ENCODE measurements at places on chromosomes 3 and 15.

DNA sequence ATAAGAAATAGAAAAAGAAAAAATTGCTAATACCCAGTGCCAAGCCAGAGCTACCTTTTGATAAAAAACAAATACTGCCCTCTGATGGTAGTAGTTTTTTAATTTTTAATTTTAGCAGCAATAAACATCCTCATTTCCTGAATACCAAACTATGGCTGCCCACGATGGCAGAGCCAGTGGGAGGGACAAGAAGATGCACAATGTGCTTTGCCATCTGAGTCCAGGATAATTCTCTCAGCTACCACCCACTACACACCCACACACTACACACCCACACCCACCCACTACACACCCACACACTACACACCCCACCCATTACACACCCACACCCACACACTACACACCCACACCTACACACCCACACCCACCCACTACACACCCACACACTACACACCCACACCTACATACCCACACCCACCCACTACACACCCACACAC lies 17.8 kb downstream of the CEP19 start:
- DNase-seq: no peak

DNA sequence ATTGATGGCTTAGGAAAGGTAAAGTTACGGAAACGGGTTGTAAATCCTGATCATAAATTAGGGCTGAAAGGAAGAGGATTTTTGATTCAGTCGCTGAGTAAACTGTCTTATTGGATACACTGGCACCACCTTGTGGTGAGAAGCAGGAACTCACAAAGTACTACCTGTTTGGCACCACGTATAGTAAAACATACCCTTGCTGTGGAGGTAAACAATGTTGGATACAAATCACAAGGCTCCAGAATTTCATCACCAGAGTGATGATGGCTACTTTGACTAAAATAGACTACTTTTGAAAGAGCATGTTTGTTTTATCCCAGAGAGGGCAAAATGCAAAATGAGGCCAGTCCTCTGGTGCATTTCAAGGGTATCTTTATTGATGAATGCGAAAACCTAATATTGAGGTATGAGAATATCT lies 216.9 kb downstream of the IGSF11 start:
- peak; percentile 12 for DNase-seq

DNA sequence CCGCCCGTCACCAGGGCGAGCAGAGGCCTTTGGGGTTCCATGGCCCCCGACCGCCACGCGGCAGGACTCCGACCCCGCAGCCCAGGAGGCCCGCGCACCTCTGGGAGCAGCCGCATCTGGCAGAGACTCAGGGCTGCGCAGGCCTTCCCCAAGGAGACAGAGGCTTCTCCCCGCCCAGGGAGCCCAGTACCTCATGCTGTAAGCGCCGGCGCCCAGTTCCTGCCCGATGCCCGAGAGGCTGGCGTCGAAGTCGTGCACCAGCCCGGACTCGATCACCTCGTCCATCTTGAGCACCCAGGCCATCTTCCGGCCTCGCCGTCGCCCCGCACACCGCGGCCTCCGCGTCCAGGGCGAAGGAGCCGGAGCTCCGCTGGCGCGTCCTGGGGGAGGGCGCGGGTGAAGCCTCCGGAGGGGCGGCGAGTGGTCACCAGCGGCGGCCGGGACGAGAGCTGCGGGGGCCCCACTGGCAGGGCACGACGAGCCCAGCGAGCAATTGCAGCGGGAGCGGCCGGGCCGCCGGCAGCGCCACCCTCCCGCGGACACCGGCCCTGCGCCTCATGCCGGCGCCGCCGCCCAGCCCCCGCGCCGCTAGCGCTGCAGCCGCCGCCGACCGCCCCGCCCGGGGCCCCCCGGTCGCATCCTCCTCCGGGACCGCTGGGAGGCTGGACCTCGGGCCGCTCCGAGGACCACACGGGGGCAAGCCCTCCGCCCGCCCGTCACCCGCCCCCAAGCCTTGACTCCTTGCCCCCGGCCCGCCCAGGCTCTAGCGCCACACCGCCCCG lies 468 bp downstream of the UBP1 start:
- peak; percentile 10 for DNase-seq

- no peak for DNase-seq
Observed at GRCh38 chr15:34729056-34729455, 25.7 kb downstream of the GJD2 start.

DNA sequence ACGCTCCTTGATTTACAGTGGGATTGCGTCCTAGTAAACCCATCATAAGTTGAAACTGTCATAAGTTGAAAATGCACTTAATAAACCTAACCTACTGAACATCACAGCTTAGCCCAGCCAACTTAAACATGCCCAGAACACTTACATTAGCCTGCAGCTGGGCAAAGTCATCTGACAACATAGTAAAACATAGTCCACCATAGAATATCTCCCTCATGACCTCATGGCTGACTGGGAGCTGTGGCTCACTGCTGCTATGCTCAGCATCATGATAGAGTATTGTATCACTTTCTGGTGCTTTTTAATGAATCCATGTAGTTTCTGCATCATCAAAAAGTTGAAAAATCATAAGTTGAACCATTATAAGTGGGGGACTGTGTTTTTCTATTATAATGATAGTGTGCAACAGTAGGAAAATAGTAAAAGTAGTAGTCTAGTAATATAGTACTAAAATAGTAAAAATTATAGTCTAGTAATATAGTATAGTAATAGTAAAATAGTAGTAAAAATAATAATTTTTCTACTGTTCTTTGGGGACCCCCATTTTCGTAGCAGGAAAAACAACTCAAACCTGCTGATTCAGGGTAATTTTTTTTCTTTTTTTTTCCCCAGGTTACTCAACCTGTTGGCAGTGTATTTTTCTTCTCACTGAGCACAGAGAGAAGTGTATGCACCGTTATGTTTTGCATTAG lies 233.5 kb downstream of the MYRIP start:
- no peak for DNase-seq

DNA sequence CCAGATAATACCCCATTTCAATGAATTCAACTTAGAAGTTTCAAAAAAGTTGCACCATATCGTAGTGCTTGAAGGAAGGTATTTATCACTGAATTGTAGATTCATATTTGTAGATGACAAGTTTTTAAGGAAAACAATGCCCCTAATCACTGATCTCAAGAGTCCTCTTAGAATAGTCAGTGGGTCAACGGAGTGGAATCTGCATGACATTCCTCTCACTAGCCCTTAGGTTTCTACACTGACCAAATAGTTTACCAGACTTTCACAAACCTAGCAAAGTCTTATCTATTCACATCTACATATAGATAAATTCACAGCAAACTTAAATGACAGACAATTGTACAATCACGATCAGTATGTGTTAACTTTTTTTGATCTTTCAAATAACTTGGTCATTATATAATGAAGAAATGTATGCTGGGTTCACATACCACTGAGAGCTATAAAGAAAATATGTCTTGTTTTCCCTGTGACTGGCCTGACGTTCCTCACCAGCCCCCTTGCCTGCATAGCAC lies 35.7 kb upstream of the PHLDB2 start:
- DNase-seq: no peak

DNA sequence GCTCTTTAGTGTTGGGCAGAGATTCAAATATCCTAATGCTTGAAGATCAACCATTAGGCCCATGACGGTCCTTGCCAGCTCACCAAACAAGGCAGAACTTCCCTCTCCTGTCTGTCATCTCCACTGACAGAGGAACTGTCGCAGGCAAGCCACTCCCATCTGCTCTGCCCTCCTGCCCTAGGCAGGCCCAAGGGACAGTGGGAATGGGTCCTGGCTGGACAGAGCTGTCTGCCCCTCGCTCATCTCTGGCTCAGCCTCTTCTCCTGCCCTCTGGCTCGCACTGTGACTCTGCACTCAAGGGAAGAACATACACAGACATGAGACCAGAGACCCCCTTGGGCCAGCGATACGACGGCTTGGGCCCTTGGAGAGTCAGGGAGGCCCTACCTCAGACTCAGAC lies 7.6 kb upstream of the MUSTN1 start:
- DNase-seq: no peak

GRCh38 chr3:182484682-182485081 lies 308.6 kb upstream of the ATP11B start:
- DNase-seq: no peak

GRCh38 chr3:182618085-182618732 lies 175.1 kb upstream of the ATP11B start:
- DNase-seq: no peak

GRCh38 chr15:64687688-64688087 lies 87.7 kb downstream of the RBPMS2 start:
- DNase-seq: no peak

DNA sequence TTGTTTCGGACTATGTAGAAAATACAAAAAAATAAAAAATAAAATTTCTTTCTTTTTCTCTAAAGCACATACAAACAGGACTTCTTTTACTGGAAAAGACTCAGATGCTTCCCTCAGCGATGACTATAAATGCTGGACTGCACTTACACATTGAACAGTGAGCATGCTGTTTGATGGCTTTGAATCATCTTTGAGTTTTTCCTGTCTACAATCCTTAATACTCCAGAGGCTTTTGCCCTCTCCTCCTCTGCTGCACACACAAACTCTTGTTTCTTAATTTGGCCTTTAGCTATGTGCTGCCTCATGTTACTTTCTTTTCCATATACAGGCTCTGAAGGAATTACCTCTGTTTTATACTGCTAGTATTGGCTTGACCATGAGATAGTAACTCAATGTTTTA lies 575.1 kb downstream of the EPHA3 start:
- DNase-seq: no peak

DNA sequence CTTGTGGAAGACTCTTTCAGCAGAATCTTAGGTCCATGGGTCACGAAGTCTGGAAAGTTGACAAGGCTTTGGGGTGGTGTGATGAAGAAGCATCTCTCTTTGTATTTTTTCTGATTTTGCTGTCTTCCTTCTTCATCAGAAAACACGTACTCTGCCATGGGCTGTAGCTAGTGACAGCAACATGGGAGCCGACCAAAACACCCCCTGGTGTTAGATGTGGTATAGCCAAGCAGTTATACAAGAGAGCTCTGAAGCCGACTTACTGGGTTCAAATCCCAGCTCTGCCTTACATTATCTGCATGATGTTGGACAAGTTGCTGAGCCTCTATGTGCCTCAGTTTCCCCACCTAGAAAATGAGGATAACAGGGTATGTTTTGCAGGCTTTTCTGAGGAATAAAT lies 32.9 kb upstream of the LYZL4 start:
- DNase-seq: no peak

- DNase-seq: no peak
Observed at GRCh38 chr3:187015903-187016638, 85.7 kb downstream of the ST6GAL1 start.

GRCh38 chr3:132421832-132422231 lies 4.5 kb downstream of the DNAJC13 start:
- no peak for DNase-seq

DNA sequence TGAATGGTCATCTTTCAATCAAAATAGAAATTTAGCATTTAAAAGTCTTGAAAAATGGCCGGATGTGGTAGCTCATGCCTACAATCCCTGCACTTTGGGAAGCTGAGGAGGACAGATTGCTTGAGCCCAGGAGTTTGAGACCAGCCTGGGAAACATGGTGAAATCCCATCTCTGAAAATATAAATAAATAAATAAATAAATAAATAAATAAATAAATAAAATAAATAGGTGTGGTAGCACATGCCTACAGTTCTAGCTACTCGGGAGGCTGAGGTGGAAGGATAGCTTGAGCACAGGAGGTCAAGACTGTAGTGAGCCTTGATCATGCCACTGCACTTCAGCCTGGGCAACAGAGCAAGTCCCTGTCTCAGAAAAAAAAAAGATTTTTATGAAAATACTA lies 25.9 kb downstream of the SLC30A4 start:
- no peak for DNase-seq

DNA sequence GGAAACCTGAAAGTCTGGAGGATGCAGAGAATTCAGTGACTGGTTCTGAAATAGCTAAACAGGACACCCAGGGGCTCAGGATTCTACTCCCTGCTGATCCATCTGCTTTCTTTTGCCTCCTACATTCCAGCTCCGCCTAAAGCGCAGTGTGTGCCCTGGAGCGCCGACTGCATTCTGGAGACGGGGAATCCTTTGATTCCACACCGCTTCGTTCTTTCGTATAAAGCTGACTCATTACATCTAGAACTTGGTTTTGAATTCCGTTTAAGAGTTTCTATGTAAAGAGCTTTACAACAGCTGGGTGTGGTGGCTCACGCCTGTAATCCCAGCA lies 61.8 kb downstream of the SENP2 start:
- no peak for DNase-seq

DNA sequence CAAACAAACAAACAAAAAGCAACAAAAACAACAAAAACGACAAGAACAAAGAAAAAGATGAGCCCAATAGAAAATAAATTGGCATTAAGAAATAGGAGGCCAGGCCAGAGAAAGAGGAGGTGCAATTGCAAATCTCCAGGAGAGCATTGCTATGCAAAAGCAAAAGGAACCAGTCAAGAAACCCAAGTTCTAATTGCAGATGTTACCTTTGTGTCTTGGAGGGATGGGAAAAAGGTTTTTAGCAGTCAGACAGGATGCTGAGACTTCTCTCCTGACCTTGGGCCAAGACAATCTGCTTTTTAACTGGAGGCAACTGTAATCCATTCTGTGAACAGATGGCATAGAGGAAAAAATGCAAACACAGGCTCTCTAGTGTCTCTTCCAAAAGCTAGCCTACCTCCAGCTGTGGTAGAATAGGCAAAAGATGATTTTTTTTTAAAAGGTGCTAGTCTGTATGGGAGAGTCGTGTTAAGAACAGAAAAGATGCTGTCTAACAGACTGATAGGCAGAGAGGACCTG lies 56.4 kb downstream of the LSAMP start:
- no peak for DNase-seq

DNA sequence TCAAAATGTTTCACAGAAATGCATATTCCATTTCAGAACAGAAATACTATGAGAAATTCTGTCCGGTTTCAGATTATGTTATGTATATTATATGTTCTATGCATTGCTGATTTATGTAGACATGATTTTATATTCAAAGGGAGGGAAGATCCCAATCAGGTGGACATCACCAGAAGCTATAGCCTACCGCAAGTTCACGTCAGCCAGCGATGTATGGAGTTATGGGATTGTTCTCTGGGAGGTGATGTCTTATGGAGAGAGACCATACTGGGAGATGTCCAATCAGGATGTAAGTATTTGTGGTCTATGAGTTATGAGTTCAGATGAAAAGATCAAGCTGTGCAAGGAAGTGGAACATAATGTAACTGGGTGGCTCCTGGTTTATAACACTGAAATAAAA lies 341.7 kb downstream of the EPHA3 start:
- DNase-seq: no peak

- no peak for DNase-seq
Observed at GRCh38 chr3:23341147-23341838, 138.2 kb downstream of the UBE2E2 start.

- no peak for DNase-seq
Observed at GRCh38 chr3:5304789-5305683, 117.5 kb downstream of the EDEM1 start.

GRCh38 chr3:11047500-11047899 lies 55.0 kb downstream of the SLC6A1 start:
- DNase-seq: no peak

Measured in T follicular helper cell (primary cell).